ENCODE measurements at places on chromosomes 6 and 20.

GRCh38 chr6:75044846-75045245, 161.0 kb downstream of the COL12A1 start:
- no peak for DNase-seq

DNA sequence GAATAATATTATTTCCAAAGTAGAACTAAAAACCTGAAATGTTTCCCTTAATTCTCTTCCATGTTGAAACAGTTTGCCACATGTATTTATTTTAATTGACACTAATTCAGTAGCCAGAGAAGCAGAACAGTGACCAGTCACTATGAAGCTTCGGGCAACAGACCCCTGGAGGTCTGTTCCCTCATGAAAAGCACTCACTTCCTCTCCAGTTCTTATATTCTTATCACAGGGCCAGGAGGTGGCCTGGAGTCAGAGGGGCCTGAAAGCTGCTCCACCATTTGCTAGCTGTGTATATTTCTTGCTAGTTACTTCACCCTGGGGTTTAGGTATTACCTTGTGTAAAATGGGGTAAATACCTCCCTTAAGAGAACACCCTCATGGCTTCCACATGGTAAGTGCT, 49.1 kb downstream of the MAP7 start:
- DNase-seq = no peak

DNA sequence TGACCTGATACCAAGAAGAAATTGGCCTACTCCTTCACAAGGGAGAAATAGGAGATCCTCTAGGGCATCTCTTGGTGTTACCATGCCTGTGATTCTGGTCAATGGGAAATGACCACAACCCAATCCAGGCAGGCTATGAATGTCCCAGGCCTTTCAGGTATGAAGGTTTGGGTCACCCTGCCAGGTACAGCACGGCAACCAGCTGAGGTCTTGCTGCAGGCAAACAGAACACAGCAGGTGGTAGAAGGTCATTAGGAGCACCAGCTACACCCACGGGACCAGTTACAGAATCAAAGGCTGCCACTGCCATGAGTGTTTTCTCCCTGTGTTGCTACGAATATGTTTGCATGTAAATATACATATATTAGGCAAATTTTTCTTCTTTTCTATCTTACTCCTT, 202.3 kb downstream of the ERMARD start:
- no peak for DNase-seq

- no peak for DNase-seq
Observed at GRCh38 chr20:33046412-33046811, 7.3 kb upstream of the BPIFB3 start.

DNA sequence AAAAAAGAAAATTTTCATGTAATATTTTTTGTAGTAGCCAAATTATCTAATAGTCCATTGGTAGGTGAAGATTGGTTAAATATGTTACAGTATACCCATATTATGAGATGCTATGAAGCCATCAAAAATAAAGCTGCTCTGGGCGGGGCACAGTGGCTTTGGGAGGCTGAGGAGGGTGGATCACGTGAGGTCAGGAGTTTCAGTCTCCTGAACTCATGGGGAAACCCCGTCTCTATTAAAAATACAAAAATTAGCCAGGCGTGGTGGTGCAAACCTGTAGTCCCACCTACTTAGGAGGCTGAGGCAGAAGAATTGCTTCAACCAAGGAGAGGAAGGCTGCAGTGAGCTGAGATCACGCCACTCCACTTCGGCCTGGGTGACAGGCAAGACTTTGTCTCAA, 360.5 kb downstream of the KIF16B start:
- DNase-seq = no peak

- DNase-seq = no peak
Observed at GRCh38 chr6:83590416-83590815, 78.1 kb downstream of the PRSS35 start.

DNA sequence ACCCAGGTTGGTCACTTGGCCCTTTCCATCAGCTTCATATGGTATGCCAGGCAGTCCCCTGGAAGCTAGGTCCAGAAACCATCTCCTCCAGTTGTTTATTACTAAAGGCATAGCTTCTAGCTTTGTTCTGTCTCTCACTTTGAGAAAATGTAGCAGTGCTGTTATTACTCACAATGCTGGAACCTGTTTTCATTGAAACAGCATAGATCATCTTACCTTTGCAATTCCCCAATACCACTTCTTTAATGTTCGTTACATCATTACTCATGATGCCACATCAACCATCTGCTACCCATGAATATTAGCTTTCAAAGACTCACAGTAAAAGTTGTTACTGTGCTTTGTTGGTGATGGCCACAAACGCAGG, 88.3 kb downstream of the ADAT2 start:
- DNase-seq = no peak

GRCh38 chr6:150053450-150053849, 15.5 kb downstream of the ULBP3 start:
- DNase-seq = no peak

GRCh38 chr6:155121699-155122098, 126.6 kb downstream of the TIAM2 start:
- DNase-seq = no peak

GRCh38 chr6:100469101-100469859, 4.6 kb upstream of the SIM1 start:
- DNase-seq = no peak

DNA sequence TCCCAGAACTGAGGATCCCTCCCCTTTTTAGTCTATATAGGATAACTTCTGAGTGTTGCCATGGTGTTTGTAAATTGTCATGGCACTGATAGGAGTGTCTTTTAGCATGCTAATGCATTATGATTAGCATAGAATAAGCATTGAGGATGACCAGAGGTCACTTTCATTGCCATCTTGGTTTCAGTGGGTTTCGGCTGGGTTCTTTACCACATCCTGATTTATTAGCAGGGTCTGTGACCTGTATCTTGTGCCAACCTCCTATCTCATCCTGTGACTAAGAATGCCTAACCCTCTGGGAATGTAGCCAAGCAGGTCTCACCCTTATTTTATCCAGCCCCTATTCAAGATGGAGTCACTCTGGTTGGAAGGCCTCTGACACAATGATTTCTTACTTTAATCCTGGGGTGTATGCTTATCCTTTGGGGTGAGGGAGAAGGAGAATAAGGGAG, 19.6 kb downstream of the WFDC2 start:
- no peak for DNase-seq

DNA sequence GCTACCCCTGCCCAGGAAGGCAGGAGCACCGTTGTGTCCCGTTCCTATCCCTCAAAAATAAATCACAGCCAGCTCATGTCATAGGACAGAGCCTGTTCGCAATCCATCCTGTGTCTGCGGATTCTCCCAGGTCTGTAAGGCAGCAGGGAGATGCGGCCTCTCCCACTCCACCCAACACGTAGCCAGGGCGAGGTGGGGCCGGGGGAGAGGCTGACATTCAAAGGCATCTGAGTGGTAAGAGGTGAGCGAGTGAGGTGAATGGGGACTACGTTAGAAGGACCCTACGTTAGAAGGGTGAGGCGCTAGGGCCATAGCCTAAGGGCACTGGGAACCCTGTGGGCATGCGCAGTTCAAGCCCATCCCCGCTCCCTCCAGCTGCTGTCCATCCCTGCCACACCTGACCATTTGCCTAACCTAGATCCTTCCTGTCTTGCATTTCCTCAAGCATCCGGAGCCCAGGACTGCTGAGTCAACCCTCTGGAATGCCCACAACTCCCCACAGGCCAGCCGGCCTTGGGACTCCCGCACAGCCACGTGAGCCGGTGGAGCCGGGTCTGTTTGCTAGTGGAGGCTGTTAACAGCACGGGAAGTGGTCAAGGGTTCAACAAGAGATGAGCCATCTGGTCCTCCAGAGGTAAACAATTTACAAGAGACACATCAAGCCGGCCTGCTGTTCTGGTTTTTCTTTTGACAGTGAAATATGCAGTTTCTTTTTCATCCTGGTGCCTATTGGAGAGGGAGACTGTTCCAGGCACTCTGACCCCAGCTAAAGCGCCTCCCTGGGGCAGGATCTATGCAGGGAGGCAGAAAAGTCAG, 45.9 kb downstream of the RIPOR3 start:
- peak; percentile 50 for DNase-seq

DNA sequence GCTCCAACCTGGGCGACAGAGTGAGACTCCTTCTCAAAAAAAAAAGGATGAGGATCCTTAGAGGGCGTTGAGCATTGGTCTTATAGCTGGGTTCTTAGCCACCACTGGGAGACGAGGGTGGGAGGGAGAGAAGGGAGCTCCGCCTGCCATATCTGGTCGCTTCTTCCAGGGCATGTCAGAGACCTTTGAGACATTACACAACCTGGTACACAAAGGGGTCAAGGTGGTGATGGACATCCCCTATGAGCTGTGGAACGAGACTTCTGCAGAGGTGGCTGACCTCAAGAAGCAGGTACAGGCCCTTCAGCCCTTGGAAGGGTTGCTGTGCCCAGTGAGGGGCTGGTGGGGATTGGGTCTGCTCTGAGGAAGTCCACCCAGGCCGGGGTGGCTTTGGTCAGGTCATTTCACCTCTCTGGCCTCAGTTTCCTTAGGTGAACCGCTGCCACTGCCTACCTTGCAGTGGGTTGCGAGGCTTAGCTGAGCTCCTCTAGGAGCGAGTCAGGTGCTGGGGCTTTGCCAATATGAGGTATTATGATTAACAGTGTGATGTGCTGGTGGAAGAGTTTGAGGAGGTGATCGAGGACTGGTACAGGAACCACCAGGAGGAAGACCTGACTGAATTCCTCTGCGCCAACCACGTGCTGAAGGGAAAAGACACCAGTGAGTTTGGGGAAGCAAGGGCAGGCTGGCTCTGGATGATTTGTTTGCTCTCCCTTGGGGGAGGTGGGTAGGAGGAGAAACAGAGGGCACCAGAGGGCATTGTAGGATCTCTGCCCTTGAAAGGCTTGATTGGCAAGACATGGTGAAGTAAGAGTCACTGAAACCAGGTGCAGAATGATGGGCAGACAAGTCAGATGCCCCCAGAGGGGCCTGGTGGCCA, 8.5 kb downstream of the CNPY3 start:
- no peak for DNase-seq

GRCh38 chr6:156776470-156776839, 723 bp upstream of the ARID1B start:
- DNase-seq = no peak

DNA sequence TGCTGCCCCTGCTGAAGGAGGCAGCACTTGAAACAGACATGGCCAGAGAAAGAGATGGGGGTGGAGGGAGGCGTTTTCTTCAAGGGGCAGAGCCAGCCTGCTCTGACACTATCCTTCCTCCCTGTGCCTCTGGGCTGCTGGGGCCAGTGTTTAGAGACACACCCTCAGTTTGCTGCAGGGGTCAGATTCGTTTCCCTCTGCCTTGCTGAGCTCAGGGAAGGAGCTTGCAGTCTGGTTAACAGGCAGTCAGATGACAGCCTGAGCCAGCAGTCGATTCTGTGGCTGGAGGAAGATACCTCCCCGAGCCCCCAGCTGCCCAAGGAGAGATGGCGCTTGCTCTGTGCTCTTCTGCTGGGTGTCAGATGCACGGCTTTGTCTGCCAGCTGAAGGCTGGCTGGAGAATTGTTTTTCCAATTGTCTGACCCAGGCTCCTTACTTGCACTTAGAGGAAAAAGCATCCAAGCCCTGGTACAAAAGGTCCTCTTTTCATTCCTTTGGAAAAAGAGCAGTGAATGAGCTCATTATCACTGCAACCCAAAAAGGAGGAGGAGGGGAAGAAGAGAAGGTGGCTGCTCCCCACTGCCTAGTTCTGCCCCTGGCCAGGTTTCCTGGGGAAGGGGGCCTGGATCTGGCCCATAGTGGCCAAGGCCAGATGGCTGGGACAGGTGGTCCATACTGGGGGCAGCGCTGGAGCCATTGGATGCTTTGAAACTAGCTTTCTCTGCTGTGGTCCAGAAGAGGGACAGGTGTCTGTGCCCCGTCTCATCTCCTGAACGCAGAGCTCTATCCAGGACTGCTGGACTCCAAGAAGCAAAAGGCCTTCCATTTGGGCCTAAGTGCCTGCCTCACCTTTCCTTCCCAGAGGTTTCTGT, 88.2 kb downstream of the TCP11 start:
- no peak for DNase-seq

DNA sequence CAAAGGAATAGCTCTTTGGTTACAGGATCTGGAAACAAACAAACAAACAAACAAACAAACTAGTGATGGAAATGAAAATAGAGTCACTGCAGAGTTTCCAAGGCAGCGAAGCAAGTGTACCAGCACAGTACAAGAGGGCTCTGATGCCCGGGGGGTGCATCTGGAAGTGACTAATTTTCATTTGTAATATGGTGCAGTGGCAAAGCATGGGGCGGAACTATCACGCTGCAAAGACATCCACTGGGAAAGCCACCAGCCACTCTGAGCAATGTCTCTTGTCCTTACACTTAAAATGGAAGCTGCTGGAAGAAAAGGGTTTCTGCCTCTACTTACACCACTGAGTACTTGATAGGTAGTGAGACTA, 44.4 kb upstream of the NEDD9 start:
- no peak for DNase-seq

GRCh38 chr6:53179961-53180651, 31.5 kb upstream of the GCM1 start:
- no peak for DNase-seq

- peak; percentile 62 for DNase-seq
Observed at GRCh38 chr20:22578221-22579118, 5.9 kb downstream of the FOXA2 start.

DNA sequence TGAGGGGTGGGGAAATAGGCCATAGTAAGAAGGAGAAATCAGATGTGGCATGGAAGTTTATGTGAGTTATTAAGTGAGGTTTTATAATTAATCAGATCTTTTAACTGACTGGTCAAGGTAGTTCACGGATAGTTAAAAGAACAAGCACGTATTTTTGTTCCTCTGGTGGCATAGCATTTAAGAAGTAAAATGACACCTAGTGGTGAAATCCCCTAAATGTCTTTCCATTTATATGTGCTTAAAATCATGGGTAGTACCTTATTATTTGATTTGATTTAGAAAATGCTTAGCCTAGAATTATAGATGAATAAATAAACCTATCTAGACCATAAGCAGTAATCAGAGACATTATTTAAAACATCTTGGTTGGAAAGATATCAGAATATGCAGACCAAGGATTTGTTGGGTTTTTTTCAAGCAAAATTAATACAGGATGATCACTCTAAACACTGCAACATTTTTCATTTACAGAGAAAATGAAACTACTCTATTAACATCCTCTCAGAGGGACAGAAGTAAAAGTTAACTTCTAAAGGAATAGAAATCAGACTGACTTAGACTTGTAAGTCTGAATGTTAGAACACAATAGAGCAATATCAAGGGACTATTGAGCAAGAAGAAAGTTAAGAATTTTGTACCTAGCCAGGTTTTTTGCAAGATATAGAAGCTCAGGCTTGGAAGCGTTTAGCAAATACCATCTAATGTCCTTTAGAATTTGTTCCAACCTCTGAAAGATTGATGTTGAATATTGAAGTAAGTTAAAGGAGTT, 81.1 kb downstream of the STXBP5 start:
- no peak for DNase-seq

DNA sequence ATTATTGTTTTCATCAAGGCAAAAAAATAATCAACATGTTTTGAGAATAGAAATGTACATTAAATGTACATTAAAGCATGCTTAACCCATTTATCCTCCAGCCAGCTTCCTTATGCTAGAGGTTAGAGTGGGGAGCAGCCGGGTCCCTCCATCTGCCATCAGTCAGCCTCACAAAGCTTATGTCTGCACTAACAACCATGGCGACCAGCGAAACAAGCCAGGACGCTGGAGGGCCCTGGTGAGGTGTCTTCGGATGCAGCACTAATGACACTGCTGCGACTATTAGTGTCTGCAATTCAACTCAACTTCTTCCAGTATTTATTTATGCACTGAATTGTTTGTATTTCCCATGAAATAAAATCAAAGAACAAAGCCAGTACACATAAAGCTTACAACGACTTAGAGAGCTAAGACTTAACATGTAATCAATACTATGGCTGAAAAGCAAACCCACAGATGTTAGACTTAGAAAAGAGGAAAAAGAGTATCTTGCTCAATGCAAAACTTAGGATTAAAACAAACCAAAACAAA, 6.8 kb downstream of the CLDN20 start:
- DNase-seq = no peak
